Activated CD8-positive, alpha-beta T cell treated with anti-CD3 and anti-CD28 coated beads for 36 hours (primary cell): ENCODE measurements at places on chromosomes 3 and 15. TPM values are rescaled to one million over a fixed set of nuclear protein-coding genes. Genes with fewer than 3 reads are reported as not detected.

DNA sequence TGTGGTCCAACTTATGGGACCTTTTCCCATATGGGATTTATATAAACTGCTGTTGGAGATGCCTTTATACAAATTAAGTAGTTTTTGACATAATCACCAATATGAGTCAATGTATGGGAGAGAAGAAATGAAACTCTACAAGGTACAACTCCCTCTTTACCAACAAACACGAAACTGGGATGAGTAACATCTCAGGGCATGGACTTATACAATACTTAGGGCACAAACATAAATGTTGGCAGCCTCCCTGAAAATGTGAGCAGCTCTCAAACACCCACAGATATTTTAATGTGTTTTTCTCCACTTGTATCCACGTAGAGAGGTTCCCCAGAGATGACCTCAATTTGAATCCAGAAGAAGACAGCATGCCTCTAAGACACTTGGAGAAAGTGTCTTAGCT, 161.6 kb downstream of the MAGI1 start:
- H3K27me3 ChIP-seq = no peaks in the 10 kb centered on the region
- no peak overlapping the region for H3K27ac ChIP-seq
- no peaks in the 10 kb centered on the region for H3K36me3 ChIP-seq
- H3K4me1 ChIP-seq = no peaks in the 10 kb centered on the region

The ANKRD34C gene
- not detected for total RNA-seq

DNA sequence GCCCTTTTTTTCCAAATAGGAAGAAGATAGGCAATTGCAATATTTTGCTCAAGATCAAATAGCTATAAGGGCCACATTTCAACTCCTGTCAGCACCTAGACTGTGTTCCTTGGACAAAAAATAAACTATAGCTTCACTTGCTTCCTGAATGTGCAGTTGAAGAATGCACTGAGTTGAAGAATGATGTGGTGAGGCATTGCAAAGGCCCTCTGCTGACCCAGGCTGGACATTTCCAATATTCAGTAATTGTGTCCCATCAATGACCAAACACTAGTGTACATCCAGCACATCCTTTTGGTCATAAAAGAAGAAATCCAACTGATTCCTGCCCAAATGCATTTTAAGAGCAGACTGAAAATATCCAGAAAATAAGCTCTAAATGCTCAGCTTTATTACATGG, 424.8 kb upstream of the TGFBR2 start:
- H3K27ac ChIP-seq = no peak overlapping the region
- no peaks in the 10 kb centered on the region for H3K4me1 ChIP-seq
- DNase-seq = no peak
- no peaks in the 10 kb centered on the region for H3K36me3 ChIP-seq
- no peak overlapping the region for H3K4me3 ChIP-seq
- peaks cover 5% of the 10 kb centered on the region for H3K27me3 ChIP-seq

DNA sequence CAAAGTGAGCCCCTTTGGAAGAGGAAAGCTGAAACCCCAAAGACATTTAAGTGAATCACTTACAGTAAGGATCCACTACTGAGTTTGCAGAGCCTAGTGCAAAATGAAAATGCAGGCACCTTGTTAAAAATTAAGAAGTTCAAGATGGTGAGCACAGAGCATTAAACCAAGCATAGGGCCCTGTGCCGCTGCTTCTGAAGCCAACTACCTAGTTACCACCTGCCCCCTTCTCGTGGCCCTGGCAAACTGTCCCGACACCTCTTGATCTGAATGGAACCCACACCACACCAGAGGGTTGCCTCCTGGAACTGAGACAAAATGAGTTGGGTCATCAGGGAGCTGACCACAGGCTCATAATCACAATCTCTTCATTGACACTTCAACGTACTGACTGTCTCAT, 25.6 kb downstream of the LRRC2 start:
- H3K36me3 ChIP-seq = no peaks in the 10 kb centered on the region
- H3K4me1 ChIP-seq = peaks cover 50% of the 10 kb centered on the region
- no peak overlapping the region for H3K4me3 ChIP-seq
- no peaks in the 10 kb centered on the region for H3K27me3 ChIP-seq
- H3K27ac ChIP-seq = no peak overlapping the region
- no peak for DNase-seq

GRCh38 chr3:191020730-191021396, 158.4 kb upstream of the GMNC start:
- no peaks in the 10 kb centered on the region for H3K27me3 ChIP-seq
- no peak for DNase-seq
- no peak overlapping the region for H3K27ac ChIP-seq
- H3K4me1 ChIP-seq = no peaks in the 10 kb centered on the region
- no peak overlapping the region for H3K4me3 ChIP-seq

- peaks cover 16% of the 10 kb centered on the region for H3K36me3 ChIP-seq
- H3K27ac ChIP-seq = no peak overlapping the region
- DNase-seq = no peak
- H3K4me1 ChIP-seq = peaks cover 7% of the 10 kb centered on the region
- no peaks in the 10 kb centered on the region for H3K27me3 ChIP-seq
These were observed 91.4 kb upstream of the MEX3B start for GRCh38 chr15:82137261-82137660.

DNA sequence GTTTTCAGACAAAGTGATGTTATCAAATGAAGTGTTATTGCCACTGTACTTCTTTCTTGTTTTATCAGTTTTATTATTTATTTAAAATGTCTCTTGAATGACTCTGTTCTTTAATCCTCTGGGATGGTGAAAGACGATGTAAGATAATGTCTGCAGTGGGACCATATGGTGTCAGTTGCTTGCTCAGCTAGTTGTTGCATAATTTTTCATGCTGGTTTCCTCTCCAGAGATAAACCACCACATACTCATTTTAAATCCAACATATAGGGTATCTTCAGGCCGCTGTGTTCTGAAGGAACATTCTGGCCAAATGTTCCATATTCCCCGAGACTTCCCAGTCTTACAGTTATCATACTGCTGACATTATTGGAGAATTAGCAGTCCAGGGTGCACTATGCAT, 75.9 kb downstream of the GABRG3 start:
- no peaks in the 10 kb centered on the region for H3K4me1 ChIP-seq
- DNase-seq = no peak
- H3K36me3 ChIP-seq = no peaks in the 10 kb centered on the region
- H3K4me3 ChIP-seq = no peak overlapping the region
- H3K27me3 ChIP-seq = no peaks in the 10 kb centered on the region

- no peaks in the 10 kb centered on the region for H3K27me3 ChIP-seq
- H3K36me3 ChIP-seq = peaks cover 3% of the 10 kb centered on the region
- DNase-seq = no peak
These were observed 258.1 kb downstream of the TIGIT start for GRCh38 chr3:114551770-114552526.

- H3K36me3 ChIP-seq = peaks cover 29% of the 10 kb centered on the region
- DNase-seq = no peak
- no peak overlapping the region for H3K4me3 ChIP-seq
- no peak overlapping the region for H3K27ac ChIP-seq
These were observed 4.2 kb downstream of the ZNF589 start for GRCh38 chr3:48245136-48245535.

DNA sequence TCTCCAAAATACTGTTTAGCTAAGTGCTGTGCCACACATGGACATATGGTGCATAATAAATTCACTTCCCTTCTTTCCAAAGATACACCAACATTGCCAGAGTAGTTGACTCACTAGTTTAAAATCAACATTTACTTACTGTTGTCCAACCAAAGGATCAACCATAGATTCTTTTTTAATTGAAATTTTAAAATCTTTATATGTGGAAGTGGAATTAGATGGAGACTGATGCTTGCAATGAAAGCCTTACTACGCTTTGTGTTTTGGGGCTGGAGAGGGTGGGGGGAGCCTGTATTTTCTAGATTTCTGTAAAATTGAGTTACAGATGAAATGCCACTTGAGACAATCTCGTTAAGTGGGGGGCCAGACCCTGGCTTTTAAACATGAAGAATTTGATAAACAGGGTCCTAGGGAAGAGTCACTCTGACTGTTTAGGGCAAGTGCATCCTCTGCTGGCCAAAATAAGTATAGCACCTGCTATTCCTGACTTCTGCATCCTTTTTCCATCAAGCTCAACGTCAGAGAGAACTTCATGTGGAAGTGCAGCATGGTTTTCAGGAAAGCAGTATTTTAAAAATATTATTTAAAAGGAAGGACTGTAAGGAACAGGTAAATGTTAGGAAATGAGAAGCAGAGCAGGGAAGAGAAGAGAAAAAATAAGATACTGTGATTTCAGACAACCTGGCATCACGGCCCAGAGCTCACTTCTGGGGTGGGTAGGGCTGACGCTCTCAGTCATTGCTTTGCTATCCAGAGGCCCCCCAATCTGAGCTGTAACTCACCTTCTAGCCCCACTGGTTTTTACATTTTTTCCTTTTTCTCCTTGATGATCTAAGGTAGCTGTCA, 76.7 kb downstream of the BOC start:
- no peaks in the 10 kb centered on the region for H3K36me3 ChIP-seq
- no peaks in the 10 kb centered on the region for H3K27me3 ChIP-seq
- peak; percentile 69 for DNase-seq
- no peaks in the 10 kb centered on the region for H3K4me1 ChIP-seq
- H3K27ac ChIP-seq = no peak overlapping the region

The INO80 gene
- total RNA-seq = 20.2 TPM

GRCh38 chr15:74545776-74546656, 5.0 kb downstream of the ARID3B start:
- DNase-seq = peak; percentile 99
- peak overlapping the region; percentile 72 for H3K27ac ChIP-seq
- H3K27me3 ChIP-seq = no peaks in the 10 kb centered on the region
- peak overlapping the region; percentile 63 for H3K4me3 ChIP-seq
- H3K4me1 ChIP-seq = peaks cover 79% of the 10 kb centered on the region

DNA sequence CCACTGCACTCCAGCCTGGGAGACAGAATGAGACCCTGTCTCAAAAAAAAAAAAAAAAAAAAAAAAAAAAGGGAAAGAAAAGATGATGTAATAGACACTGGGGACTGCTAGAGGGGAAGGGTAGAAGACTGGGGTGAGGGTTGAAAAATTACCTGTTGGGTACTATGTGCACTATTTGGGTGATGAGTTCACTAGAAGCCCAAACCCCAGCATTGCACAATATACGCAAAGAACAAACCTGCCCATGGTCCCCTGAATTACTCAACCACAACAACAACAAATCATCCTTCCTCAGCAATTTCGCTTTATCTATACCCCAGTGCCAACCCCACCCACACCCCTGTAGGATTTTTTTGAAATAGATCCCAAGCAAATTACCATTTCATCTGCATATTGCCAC, 13.5 kb downstream of the NIPA1 start:
- no peaks in the 10 kb centered on the region for H3K27me3 ChIP-seq
- H3K36me3 ChIP-seq = peaks cover 2% of the 10 kb centered on the region
- H3K4me1 ChIP-seq = peaks cover 38% of the 10 kb centered on the region
- no peak overlapping the region for H3K4me3 ChIP-seq
- no peak for DNase-seq

- peaks cover 10% of the 10 kb centered on the region for H3K4me1 ChIP-seq
- DNase-seq = peak; percentile 63
- H3K27me3 ChIP-seq = no peaks in the 10 kb centered on the region
- H3K27ac ChIP-seq = peak overlapping the region; percentile 89
These were observed 52.2 kb downstream of the TP53BP1 start for GRCh38 chr15:43440721-43441281.

GRCh38 chr3:16064642-16065414, 109.7 kb upstream of the GALNT15 start:
- H3K27ac ChIP-seq = no peak overlapping the region
- no peak overlapping the region for H3K4me3 ChIP-seq
- DNase-seq = peak; percentile 18
- H3K27me3 ChIP-seq = no peaks in the 10 kb centered on the region

DNA sequence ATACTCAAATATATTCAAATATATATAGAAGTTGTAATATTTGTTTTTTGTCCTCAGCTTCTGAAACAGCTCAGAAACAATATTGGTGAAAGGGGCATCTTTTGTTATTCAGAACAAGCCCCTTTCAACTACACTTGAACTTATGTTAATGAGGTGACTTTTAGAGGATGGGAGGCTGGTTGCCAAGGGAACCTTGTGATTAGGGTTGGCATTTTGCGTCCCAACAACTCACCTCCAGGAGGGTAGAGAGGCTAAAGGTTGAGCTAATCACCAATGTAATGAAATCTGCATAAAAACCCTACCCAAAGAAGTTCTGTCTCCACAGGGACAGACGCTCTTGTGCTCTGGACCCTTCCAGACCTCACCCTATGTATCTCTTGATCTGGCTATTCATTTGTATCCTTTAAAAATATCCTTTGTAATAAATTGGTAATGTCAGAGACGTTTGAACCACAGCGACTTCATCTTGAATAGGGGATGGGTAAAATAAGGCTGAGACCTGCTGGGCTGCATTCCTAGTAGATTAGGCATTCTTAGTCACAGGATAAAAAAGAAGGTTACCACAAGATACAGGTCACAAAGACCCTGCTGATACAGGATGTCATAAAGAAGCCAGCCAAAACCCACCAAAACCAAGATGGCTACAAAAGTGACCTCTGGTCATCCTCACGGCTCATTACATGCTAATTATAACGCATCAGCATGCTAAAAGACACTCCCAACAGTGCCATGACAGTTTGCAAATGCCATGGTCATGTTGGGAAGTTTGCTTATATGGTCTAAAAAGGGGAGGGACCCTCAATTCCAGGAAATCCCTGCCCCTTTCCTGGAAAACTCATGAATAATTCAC, 111.1 kb downstream of the FMN1 start:
- peaks cover 2% of the 10 kb centered on the region for H3K27me3 ChIP-seq
- no peaks in the 10 kb centered on the region for H3K36me3 ChIP-seq
- no peak for DNase-seq
- H3K4me3 ChIP-seq = no peak overlapping the region

- H3K36me3 ChIP-seq = peaks cover 48% of the 10 kb centered on the region
- DNase-seq = no peak
- peaks cover 28% of the 10 kb centered on the region for H3K4me1 ChIP-seq
- no peaks in the 10 kb centered on the region for H3K27me3 ChIP-seq
- no peak overlapping the region for H3K4me3 ChIP-seq
- H3K27ac ChIP-seq = no peak overlapping the region
These were observed 10.3 kb downstream of the GTF2E1 start for GRCh38 chr3:120752865-120753264.

The GHSR gene
- not detected for total RNA-seq

- no peaks in the 10 kb centered on the region for H3K27me3 ChIP-seq
- no peak overlapping the region for H3K4me3 ChIP-seq
- no peak overlapping the region for H3K27ac ChIP-seq
- H3K36me3 ChIP-seq = no peaks in the 10 kb centered on the region
These were observed 324.6 kb upstream of the TBC1D5 start for GRCh38 chr3:18066899-18067582.

DNA sequence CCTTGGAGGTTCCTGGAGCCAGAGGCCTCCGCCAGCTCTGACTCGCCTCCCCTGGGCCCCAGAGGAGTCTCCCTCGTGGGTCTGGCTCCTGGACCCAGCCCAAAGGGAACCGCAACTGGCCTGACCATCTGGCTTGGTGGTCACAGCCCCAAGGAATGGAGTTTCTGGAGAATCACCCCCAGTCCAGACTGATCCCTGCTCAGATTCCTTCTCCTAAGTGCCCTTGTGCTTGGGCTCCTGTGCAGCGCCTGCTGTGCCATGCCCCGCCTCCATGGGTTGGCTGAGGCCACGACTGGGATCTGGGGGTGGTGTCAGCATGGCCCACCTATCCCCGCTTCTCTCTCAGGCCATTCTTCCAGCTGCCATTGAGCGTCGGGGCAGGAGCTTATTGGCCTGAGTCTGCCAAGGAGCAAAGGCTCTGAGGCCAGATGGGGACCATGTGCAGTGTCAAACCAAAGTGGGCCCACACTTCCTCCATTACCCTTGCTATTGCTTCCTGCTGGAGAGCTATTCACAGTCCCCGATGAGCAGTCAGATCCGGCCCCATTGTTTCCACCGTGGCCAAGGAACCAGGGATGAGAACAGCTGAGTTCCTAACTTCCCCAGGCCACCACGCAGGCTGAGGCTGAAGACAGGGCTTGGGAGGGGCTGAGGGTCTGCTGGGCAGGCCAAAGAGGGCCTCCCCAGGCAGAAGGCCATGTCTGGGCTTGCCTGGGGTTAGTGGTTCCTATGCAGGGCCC, 19.0 kb downstream of the CSPG4 start:
- H3K4me3 ChIP-seq = no peak overlapping the region
- H3K27me3 ChIP-seq = peaks cover 7% of the 10 kb centered on the region
- H3K27ac ChIP-seq = no peak overlapping the region
- no peaks in the 10 kb centered on the region for H3K36me3 ChIP-seq

The CFAP20DC gene
- total RNA-seq = 1.5 TPM

The SCAANT1 gene
- total RNA-seq = not detected
